ENCODE measurements at places on chromosomes 6 and 20. TPM values are rescaled to one million over a fixed set of nuclear protein-coding genes. Genes with fewer than 3 reads are reported as not detected.

- H3K27me3 ChIP-seq: no peaks in the 10 kb centered on the region
- no peak for DNase-seq
- no peak overlapping the region for H3K27ac ChIP-seq
Measured at GRCh38 chr20:52025938-52026337, 165.6 kb downstream of the ZFP64 start.

DNA sequence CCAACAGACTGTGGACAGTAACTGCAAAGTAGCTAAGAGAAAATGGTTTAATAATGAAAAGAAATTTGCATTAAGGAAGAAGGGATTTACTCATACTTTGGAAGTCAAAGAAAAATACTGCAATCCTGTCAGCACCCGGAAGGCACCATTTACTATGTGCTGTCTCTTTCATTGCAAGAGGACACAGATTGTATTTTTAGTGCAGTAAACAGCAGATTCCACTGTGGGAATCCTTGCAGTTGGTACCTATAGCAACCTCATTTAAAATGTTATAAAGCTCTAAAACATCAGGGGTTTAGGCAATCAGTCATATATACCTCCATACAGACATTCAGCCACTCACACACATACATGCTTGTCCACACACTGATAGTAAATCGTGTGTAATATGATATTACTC is 346.8 kb downstream of the PKHD1 start:
- no peaks in the 10 kb centered on the region for H3K4me1 ChIP-seq
- H3K36me3 ChIP-seq: no peaks in the 10 kb centered on the region
- no peak for DNase-seq
- no peak overlapping the region for H3K4me3 ChIP-seq
- H3K27me3 ChIP-seq: no peaks in the 10 kb centered on the region

DNA sequence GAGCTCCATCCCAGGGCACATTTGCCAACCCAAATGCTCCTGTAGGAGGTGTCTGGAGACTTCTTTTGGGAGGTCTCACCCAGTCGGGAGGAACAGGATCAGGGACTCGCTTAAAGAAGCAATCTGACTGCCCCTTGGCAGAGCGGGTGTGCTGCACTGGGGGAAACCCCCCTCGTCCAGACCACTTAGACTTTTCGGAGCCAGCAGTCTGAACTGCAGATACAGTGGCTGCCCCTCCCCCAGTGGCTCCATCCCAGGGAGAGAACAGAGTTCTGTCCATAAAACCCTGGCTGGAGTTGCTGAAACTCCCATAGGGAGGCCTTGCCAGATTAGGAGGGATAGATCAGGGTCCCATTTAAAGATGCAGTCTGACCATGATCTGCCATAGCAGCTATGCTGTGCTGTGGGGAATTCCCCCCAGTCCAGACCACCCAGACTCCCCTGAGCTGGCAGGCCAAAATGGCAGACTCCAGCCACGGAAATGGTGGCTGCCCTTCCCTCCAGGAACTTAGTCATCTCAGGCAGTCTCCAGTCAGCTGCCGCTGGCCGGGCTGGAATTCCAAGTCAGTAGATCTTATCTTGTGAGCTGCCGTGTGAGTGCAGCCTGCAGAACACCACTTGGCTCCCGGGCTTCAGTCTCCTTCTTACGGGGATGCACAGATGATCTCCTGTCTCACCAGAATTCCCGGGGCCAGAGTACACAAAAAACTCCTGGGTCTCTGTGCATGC is 278.1 kb upstream of the SASH1 start:
- H3K4me3 ChIP-seq: no peak overlapping the region
- no peaks in the 10 kb centered on the region for H3K36me3 ChIP-seq
- DNase-seq: no peak
- H3K27me3 ChIP-seq: no peaks in the 10 kb centered on the region

GRCh38 chr6:168455847-168456530 is 15.0 kb downstream of the SMOC2 start:
- peaks cover 27% of the 10 kb centered on the region for H3K4me1 ChIP-seq
- no peak for DNase-seq
- no peak overlapping the region for H3K4me3 ChIP-seq
- no peaks in the 10 kb centered on the region for H3K27me3 ChIP-seq
- no peak overlapping the region for H3K27ac ChIP-seq
- no peaks in the 10 kb centered on the region for H3K36me3 ChIP-seq

DNA sequence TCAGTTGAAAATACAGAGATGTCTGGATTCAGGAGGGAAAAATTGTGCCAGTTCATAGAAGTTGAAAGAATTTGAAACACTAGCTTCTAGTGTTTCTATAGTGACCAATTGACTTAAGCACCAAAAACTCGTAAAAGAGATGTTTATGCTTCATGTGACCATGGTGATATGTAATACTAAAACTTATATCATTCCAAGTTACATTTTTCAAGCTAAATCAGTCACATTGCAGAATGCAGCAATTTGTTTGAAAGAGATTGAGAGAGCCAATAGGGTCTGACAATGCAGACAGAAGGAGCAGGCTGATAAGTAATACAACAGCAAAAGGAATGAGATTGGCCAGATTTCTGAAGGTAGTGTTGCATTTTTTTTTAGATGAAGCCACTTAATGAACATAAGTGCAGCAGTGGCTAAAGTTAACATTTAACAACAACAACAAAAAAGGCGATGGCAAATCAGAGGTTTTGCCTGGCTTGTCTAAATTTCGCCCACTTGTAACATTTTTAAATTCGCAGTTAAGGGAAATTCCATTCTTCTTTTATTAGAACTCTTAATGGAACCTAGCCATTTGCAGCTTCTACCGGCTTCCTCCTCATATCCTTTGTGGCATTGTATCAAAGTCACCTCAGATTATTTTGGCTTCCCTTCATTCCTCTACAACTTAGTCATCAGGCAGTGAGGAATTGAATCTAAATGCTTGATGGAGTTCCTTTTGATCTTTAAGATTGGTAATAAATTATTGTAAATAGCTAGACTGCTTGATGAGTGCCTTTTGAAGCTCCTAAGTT is 484.0 kb upstream of the SOX4 start:
- no peak for DNase-seq
- H3K27me3 ChIP-seq: no peaks in the 10 kb centered on the region
- no peak overlapping the region for H3K4me3 ChIP-seq
- H3K36me3 ChIP-seq: no peaks in the 10 kb centered on the region

DNA sequence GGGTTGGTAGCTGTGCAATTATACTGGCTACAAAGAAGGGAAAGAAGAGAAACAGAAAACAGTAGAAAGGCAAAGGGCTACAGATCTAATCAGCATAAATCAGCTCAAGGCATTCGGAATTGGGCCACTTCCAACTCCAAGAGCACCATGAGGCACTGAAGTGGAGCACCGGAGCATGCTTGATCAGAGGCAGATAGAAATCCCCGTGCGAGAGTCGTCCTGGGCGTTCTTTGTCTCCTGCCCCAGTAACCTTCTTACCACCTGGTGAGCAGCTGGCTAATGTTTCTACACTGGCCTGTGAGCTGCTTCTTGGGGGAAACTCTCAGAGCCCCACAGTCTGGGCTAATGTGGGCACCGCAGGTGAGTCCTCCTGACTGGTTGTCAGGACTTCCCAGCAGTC is 16.7 kb downstream of the NEDD9 start:
- no peaks in the 10 kb centered on the region for H3K27me3 ChIP-seq
- DNase-seq: no peak
- H3K4me1 ChIP-seq: no peaks in the 10 kb centered on the region
- H3K36me3 ChIP-seq: no peaks in the 10 kb centered on the region
- H3K4me3 ChIP-seq: no peak overlapping the region

FERMT1 gene
- 10.4 TPM for total RNA-seq

ADGB gene
- total RNA-seq: not detected

DNA sequence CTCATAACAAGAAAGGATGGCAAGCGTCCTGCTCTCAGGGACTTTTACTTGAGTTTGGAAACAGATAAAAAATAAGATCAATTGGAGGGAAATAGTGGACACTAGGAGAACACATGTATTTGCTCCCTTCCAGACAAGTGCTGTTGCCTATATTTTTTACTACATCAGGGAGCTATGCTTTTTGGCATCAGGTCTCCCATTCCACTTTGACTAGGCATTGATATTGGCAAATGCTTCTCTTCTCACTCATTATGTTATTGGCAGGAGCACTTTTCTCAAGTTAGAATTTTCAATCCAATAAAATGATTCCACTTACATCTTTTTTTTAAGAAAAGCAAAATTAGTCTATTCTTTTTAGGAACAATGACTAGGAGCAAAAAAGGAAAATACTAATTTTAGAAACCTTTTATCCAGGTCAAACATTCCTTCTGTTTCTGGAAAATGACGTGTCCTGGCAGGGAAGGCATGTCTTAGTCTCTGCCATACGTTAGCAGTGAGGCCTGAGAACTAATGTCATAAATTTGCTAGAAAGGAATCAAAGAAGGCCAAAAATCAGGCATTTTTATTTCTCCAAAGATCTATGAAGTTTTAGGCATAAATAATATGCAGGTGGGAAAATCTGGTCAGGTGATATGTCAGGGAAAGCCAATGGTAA is 21.4 kb downstream of the BCAS1 start:
- no peaks in the 10 kb centered on the region for H3K4me1 ChIP-seq
- no peaks in the 10 kb centered on the region for H3K36me3 ChIP-seq
- H3K27me3 ChIP-seq: no peaks in the 10 kb centered on the region
- no peak overlapping the region for H3K27ac ChIP-seq
- no peak for DNase-seq

Data from ovary (tissue), 10 donors.